ENCODE measurements at places on chromosomes 3 and 15. TPM values are rescaled to one million over a fixed set of nuclear protein-coding genes. Genes with fewer than 3 reads are reported as not detected.

AGBL1 gene
- total RNA-seq: not detected

EPHB3 gene
- total RNA-seq: 2.8 TPM

CISH gene
- 13.3 TPM for total RNA-seq

COL7A1 gene
- 26.7 TPM for total RNA-seq

PIF1 gene
- 1.1 TPM for total RNA-seq

ADIPOQ gene
- total RNA-seq: 6.8 TPM

GXYLT2 gene
- total RNA-seq: 32.4 TPM

ILDR1 gene
- not detected for total RNA-seq

TM4SF1 gene
- 227 TPM for total RNA-seq

SLITRK3 gene
- total RNA-seq: 0.14 TPM

HDDC3 gene
- 11.5 TPM for total RNA-seq

ATP13A5 gene
- not detected for total RNA-seq

SLC12A8 gene
- total RNA-seq: 3.0 TPM

HHATL gene
- not detected for total RNA-seq

SCAANT1 gene
- total RNA-seq: not detected

SCN11A gene
- not detected for total RNA-seq

SPINK8 gene
- total RNA-seq: not detected

CILP gene
- 8.5 TPM for total RNA-seq

TMEM108 gene
- 0.28 TPM for total RNA-seq

CHRD gene
- 19.5 TPM for total RNA-seq

RAB27A gene
- 21.0 TPM for total RNA-seq

NR1I2 gene
- not detected for total RNA-seq

UPK1B gene
- 1.8 TPM for total RNA-seq

PLCH1 gene
- 0.28 TPM for total RNA-seq

MESP2 gene
- 1.8 TPM for total RNA-seq

BSN gene
- 0.27 TPM for total RNA-seq

Data from thoracic aorta (tissue), 2 donors.